BE2C (cell line): ENCODE measurements at places on chromosomes 13 and 19.

GRCh38 chr19:18297308-18297707 lies 15.9 kb upstream of the JUND start:
- no peak for DNase-seq

GRCh38 chr19:5943045-5943444 lies 29.0 kb downstream of the CAPS start:
- no peak for DNase-seq

GRCh38 chr19:29499261-29499920 lies 26.4 kb upstream of the VSTM2B start:
- DNase-seq = no peak

- no peak for DNase-seq
Observed at GRCh38 chr13:97179501-97179900, 42.6 kb upstream of the MBNL2 start.

DNA sequence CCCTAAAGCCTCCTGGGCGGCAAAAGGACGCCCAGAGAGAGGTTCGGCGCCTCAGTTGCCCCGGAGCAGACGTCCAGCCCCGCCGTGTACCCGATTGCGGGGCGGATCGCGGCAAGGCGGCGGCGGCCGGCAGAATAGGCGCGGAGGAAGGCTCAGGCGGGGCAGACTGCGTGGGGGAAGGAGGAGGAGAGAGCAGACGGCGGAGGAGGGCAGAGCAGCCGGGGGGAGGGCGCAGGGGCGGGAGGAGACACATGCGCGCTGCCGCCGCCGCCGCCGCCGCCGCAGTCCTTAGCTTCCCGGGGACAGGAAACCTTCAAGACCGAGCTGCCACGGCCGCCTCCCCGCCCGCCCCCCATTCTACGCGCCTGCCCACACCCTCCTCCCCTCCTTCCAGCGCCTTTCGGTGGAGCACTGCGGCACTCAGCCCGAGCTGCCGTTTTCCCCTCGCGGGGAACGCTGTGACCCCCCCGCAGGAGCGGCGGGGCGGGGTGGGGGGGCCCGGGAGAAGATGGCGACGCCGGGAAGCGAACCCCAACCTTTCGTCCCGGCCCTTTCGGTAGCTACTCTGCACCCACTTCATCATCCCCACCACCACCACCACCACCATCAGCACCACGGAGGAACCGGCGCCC lies at the start of gene LRCH1:
Gene LRCH1 (plus strand): TSS at position 282 of the 632 bp plus-strand sequence. CDS start 227 bp downstream, at position 509.
- peak; percentile 96 for DNase-seq

GRCh38 chr19:17499648-17500446 lies 11.6 kb upstream of the PGLS start:
- DNase-seq = no peak

DNA sequence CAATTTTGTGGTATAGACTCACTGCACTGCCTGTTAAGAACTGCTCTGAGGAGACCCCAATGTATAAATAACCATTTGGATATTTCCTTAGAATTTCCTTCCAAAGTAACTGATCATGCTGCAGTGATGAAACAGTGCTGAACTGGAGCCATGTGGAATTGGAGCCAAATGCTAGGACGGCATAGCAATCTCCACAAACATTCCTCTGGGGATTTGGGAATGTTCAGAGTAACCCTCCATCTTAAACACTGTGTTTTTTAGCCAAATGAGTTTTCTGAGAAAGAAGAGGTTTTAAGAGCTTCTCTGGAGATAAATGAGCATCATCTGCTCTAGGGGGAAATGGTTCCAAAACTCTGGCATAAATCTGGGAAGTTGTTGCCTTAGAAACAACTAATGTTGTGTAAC lies 98.2 kb downstream of the OLFM4 start:
- no peak for DNase-seq

- DNase-seq = no peak
Observed at GRCh38 chr13:110989331-110989730, 74.5 kb upstream of the ANKRD10 start.

DNA sequence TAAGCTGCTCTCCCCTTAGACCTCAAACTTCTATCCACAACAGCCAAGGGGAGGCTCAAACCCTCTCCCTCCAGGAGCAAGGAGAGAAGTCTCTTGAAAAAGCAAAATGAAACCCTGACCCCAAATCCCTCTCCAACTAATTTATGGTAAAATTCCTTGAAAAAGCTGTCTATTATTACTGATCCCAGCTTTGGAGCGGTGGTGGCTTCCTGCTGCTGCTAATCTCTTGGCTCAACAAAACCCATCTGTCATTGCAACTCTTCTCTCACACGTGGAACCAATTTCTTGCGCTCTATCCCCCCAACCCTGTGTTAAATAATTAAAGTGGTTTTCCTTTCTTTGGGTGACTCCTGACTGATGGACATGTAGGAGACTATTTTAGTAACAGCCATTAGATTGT lies 64.1 kb upstream of the OXGR1 start:
- DNase-seq = no peak

- no peak for DNase-seq
Observed at GRCh38 chr19:53945441-53945840, 17.3 kb upstream of the CACNG8 start.

DNA sequence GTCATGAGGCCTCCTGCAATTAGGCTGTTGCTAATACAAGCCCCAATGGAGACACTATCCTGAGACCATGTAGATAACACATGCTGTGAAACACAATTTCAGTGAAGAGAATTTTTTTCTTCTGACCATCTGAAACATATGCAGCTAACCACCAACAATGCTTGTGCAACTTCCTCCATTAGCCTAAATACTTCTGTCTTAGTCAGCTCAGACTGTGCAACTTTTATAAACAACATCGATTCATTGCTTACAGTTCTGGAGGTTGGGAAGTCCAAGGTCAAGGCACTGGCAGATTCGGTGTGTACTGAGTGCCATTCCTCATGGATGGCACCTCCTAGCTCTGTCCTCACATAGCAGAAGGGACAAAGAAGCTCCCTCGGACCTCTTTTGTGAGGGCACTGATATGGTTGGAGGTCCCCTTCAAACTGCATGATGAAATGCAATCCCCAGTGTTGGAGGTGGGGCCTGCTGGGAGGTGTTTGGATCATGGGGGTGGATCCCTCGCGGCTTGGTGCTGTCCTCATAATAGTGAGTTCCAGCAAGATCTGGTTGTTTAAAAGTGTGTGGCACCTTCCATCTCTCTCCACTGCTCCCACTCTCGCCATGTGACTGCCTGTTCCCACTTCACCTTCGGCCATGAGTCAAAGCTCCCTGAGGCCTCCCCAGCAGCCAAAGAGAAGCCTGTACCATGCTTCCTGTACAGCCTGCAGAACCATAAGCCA lies 27.7 kb downstream of the STK24 start:
- DNase-seq = no peak

DNA sequence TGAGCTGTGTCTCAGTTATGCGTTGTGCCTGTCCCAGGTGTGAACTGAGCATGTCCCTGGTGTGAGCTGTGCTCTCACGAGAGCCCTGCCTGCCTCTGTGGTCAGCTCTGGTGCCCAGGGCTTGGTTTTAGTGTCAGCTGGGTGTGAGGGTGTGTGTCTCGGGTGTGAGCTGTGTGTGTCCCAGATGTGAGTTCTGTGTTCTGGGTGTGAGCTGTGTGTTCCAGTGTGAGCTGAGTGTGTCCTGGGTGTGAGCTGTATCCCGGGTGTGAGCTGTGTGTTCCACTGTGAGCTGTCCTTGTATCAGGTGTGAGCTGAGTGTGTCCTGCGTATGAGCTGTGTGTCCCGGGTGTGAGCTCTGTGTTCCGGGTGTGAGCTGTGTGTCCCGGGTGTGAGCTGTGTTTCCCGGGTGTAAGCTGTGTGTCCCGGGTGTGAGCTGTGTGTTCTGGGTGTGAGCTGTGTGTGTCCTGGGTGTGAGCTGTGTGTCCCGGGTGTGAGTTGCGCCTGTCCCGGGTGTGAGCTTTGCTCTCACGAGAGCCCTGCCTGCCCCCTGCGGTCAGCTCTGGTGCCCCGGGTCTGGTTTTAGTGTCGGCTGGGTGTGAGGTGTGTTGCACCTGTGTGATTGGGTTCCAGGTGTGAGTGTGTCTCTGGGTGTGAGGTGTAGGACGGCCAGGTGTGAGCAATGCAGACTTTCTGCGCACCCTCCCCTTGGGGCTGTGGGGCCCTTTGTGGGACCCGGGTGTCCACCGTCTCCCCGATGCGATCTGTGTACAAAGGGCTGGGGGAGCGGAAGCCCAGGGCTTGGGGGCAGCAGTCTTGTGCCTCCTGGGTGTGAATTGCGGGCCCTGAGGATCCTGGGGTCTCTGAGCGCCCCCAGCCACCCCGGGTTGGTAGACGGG lies 7.1 kb upstream of the PEAK3 start:
- DNase-seq = no peak

DNA sequence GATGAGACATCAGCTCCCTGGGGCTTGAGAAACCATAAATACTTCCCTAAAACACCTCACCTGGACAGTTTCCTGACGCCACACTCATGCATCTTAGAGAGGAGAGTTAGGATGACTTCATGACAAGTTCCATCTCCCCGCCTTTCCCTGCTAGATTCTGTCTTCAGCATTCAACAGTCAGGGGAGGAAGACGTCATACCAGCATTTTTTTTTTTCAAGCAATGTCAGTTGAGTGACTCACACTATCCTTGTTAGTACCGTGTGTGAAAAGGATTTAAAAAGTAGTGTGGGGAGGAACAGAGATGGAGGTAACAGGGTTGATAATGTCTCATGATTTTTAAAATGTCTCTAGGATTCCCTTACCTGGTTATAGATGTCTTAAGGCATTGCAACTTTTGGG lies at the start of gene OR7D2:
Gene OR7D2 (plus strand): TSS at position 79 of the 400 bp plus-strand sequence. CDS start 6,803 bp downstream, outside the sequence.
- DNase-seq = no peak

- no peak for DNase-seq
Observed at GRCh38 chr13:48158915-48159314, 64.0 kb upstream of the MED4 start.

- DNase-seq = peak; percentile 55
Observed at GRCh38 chr19:39171479-39172465, 25.0 kb upstream of the NCCRP1 start.

- DNase-seq = no peak
Observed at GRCh38 chr13:96041326-96042110, 11.7 kb downstream of the UGGT2 start.

- no peak for DNase-seq
Observed at GRCh38 chr13:98783856-98784478, 31.5 kb upstream of the SLC15A1 start.

DNA sequence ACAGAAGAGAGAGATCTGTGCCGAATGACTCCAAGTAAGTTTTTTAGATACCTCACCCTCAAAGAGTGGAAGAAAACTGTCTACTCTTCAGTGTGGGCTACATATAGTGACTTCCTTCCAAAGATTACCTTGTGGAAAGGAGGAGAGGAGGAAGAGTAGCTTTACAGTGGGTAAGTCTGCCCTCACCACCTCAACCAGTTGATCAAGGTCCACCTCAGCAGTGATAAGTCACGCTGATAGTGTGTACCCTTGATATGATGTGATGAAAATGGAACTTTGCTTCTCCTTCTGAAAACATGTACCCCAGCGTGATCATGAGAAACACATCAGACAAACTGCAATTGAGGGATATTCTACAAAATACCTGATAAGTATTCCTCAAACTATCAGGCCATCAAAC lies 20.6 kb downstream of the KLF5 start:
- DNase-seq = no peak

GRCh38 chr13:80577926-80578670 lies 237.2 kb upstream of the SPRY2 start:
- DNase-seq = peak; percentile 66

DNA sequence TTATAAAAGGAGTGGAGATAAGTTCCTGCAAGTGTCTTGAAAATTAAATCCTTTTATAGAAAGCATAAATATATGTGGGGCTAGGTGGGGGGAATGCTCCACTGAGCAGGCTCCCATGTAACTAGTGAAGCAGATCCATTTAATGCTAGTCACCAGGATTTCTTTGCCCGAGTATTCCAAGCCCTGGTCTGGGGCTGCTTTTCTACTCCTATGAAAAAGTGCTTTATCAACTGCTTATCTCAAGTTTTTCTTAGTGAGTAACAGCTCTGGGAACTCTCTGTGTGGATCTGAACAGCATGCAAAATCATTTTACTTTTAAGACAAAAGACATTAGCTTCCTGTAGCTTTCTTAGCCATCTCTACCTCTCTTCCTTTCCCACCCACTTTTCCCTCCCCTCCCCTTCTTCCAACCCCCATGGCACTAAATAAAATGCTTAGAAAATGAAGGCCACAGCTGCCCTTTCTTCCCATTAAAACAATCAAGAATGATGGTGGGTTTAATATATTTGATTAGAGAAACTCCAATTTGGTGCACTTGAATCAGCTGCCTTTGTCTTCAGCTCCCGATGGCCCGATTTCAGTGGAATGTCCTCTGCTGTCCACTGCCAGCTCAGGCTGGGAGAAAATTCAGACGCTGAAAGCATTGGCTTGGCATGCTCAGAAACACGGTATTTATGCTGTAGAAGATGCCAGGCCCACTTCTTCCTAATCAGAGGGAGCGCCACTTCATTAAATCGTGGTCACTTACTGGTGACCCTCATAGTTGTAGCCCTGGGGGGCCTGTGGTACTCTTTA lies 475.1 kb downstream of the FOXO1 start:
- DNase-seq = no peak

DNA sequence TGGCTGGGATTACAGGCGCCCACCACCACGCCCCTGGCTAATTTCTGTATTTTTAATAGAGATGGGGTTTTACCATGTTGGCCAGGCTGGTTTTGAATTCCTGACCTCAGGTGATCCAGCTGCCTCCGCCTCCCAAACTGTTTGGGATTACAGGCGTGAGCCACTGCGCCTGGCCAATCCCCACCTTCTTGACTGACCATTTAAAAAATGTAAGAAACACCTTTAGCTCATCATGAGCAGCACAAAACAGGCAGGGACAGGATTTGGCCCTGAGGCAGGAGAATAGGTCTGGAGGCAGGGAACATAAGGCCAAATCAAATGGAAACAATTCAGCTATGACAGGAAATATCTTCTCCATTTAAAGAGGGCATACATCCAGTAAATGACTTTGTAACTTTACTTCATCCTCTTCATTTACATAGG lies 1.4 kb upstream of the MPV17L2 start:
- no peak for DNase-seq
